Fibroblast of pulmonary artery (primary cell): ENCODE measurements at places on chromosomes 4 and X.

DNA sequence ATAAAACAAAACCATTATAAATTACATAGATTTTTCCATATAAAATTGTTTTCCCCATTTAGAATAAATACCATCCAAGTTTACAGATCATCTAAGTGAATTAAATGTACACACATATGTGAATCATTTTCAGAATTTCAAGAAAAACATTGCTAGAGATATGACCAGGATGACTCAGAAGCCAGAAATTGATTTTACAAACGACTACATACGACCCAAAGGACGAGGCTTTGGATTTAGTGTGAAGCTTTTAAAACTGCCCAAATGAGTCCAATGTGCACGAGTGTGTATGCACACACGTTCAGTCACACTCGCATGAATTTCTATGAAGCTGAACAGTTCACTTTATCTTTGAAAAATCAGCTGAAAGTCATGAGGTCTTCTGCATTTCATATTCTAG, 37.9 kb downstream of the MFAP3L start:
- DNase-seq: no peak

DNA sequence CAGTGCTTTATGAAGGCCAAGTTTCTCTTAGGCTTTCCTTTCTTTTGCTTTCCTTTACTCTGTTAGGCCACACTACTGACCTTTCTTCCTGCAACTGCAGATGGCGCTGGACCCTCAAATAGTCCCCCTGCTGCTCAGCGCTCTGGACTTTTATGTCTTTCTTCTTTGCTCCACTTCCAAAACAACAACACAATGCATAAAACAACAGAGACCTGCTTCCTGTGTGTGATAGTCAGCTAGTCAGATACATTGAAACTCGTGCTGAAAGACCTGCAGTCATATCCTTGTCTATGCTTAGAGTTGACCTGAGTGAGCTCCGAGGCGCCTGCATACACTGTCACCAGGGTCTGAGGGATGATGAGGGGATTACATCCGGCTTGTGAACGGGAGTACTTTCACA, 108.9 kb upstream of the TEX13D start:
- DNase-seq: no peak

- DNase-seq: no peak
Measured at GRCh38 chr4:113822555-113823290, 61.2 kb upstream of the CAMK2D start.

DNA sequence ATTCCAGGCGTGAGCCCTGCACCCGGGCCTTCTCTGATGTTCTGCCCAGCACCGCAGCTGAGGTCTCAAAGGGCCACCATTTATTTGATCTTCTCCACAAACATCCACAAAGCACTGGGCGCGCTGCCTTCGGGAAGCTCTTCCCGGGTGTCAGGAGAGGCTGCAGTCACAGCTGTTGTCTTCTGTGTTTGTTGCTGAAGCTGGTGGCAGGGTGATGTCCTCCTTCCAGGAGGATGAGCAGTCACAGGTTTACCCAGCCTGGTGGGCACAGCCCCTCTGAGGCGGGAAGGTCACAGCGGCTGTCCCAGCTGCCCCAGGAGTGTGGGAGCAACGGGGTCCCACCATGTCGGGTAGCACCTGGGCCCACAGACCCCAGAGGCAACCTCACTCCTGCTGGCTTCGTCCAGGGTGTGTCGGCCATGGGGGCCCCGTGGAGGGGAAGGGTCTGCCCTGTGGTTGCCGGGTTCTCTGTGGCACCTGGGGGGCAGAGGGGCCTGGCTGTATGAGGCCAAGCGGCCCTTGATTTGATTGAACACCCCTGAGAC, 27.6 kb downstream of the FGFRL1 start:
- DNase-seq: no peak

DNA sequence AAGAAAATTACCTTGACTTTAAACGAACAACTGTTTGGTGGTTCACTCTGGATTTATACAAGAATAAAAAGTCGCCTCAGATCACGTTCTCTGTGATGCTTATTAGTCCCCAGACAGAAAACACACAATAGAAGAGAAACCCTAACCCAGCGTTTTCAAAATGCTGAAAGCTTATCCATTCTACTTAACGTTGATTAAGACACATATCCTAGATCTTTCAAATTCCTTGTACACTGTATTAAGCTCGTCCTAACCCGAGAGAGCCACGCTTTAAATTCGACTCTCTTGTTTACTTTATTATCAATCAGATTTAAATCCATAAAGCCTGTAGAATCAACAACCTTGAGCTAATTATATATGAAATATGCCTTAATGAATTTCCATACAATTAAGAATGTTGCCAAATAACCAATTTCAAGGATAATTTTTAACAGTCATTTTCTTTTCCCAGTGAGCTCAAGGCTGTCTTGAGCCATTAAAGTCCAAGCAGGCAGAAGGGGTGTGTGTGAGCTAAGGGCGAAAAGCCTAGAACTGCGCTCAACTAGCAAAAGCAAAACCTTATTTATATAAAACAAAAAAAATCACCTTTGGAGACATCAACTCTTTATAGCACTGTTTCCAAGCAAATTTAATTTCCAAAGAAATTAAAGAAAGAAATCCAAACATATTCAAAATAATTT, 981 bp upstream of the PITX2 start:
- DNase-seq: no peak

GRCh38 chr4:118810991-118811764, 24.7 kb downstream of the SEC24D start:
- peak; percentile 81 for DNase-seq

DNA sequence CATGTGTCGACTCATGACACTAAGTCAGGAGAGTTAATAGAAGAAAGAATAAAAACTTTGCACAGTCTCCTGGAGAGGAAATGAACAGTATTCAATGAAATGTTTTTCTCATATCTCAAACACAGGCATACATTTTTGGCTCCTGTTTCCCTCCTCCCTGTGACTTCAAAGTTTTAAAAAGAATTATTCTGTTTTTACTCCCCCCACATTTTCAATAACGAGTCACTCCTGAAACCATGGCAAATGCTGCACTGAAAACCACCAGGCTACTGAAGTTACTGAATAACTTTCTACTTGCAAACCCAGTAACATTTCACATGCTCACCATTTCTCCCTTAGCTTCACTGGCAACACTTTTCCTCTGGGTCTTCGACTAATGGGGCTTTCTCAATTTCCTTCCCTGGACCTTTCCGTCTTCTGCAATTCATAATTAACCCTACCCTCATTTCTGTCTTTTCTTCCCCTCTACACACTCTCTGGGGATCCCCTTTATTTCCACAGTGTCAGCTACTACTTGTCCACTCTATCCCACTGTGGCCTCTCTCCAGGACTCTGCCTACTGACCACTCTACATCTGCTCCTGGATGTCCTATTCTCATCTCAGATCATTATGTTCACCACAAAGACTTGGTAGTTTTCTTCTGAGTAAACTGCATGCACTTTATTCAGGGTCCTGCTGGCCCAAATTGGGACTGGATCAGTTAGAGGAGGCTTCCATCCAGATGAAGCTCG, 225.8 kb upstream of the ETNPPL start:
- DNase-seq: no peak

DNA sequence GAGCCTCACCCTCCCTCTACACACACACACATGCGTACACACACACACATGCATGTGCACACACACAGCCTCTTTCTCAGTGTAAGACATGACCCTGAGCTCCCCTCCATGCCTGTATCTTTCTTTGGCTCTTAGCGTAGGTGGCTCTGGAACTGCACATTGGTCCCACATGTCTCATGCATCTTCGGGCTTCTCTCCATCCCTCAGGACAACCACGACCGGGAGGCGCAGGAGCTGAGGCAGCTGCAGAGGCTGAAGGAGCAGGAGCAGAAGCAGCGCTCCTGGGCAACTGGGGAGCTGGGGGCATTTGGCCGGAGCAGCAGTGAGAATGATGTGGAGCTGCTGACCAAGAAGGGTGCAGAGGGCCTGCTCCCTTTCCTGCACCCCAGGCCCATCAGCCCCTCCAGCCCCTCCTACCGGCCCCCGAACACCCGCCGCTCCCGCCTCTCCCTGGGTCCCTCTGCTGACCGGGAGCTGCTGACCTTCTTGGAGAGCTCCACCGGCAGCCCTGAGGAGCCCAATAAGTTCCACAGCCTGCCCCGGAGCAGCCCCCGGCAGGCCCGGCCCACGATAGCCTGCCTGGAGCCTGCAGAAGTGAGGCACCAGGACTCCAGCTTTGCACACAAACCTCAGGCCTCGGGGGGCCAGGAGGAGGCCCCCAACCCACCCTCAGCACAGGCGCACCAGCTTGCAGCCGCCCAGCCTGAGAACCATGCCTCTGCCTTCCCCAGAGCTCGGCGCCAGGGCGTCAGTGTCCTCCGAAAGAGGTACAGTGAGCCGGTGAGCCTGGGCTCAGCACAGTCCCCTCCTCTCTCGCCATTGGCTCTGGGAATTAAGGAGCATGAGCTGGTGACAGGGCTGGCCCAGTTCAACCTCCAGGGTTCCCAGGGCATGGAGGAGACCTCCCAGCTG, 38.6 kb downstream of the FHDC1 start:
- DNase-seq: no peak

GRCh38 chr4:138572007-138572406, 329.9 kb upstream of the SLC7A11 start:
- DNase-seq: peak; percentile 33

DNA sequence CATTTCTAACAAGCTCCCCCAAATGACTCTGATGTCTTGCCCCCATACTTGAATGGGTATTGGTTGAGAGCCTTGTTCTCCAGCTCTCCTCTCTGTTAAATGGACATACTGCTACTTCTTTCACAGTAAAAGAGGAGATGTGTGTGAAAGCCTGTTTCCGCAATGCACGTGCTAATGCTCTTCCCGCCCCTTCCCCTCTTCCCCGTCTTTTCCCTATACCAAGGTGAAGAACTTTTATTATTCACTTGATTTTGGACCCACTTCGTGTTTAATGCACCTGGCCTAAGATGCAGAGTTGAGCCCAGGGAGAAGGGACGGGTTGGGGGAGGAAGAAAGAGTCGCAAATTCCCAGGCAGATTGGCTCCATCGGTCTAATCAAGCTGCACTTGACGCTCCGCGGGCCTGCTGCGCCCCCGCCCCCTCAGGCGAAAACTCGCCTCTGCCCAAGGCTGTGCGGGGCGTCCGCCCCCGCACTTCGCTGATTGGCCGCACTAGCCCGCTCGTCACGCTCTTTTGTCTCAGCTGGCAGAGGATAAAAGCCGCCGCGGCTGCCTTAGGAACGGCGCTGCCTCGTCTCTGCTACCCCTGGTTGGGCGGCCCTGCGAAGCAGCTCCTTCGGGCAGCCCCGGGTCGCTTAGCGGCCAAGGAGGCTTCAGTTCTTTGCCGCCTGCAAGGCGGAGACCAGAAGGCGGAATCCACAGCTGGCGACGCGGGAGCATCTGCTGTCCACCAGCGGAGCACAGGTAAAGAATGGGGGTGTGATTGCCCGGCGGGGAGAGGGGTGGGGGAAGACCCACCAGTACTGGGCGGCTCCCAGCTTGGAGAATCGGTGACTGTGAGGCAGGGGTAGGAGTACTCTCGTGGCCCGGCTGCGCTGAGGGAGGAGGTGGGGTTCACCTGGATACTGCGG, at the start of gene ZCCHC12:
Gene ZCCHC12, plus strand, starts transcription at position 562 of the 910 bp plus-strand sequence. CDS start 1,421 bp downstream, outside the sequence.
- DNase-seq: peak; percentile 49

DNA sequence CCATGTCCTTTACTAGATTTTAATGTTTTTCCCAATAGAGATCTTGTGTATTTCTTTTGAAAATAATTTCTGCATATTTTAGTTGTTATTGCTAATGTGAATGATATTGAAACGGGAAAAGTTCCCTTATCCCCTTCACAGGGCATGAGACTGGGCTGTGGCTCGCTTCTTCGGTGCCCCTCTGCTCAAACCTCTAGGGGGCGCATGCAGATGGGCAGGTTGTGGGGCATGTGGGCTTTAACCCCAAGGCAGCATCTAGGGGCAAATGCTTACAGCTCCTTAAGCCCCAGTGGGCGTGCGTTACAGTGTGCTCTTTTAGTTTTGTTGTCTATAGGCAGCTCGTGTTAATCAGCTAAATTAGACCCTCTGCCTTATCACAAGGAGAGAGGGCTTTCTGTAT, 194.7 kb downstream of the OPHN1 start:
- no peak for DNase-seq

DNA sequence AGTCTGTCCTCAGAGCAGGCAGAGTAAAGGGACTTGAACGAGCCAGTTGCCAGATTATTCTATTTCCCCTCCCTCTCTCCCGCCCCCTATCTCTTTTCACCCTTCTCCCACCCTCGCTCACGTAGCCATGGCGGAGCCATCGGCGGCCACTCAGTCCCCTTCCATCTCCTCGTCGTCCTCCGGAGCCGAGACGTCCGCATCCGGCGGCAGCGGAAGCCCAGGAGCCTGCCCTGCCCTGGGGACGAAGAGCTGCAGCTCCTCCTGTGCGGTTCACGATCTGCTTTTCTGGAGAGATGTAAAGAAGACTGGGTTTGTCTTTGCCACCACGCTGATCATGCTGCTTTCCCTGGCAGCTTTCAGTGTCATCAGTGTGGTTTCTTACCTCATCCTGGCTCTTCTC, 106.2 kb upstream of the SMAD1 start:
- no peak for DNase-seq
